ENCODE measurements at places on chromosomes 5 and 9.

- no peak overlapping the region for H3K4me3 ChIP-seq
- H3K27me3 ChIP-seq: peaks cover 55% of the 10 kb centered on the region
- no peaks in the 10 kb centered on the region for H3K4me1 ChIP-seq
- DNase-seq: no peak
These were observed 130.3 kb downstream of the FOXD1 start for GRCh38 chr5:73318308-73318719.

DNA sequence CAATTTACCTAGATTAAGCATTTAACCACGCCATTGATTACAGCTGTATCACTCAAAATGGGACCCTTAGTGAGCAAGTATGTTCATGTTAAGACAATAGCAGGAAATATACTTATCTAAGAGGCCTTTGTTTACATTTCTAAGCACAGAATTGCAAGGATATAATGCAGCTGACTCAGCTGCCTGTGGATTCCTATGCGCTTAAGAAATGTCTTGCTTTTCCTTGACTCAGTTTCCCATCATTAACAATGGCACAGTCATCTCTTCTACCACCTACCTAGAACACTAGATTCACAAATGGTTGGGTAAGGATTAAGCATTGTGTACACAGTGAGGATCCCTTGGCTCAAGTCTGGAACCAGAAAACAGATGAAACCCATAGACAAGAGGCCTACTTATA, 163.8 kb downstream of the TSSK1B start:
- H3K36me3 ChIP-seq: no peaks in the 10 kb centered on the region
- DNase-seq: no peak
- H3K27me3 ChIP-seq: no peaks in the 10 kb centered on the region
- H3K27ac ChIP-seq: no peak overlapping the region

GRCh38 chr9:78680196-78680595, 383.3 kb downstream of the PSAT1 start:
- no peaks in the 10 kb centered on the region for H3K36me3 ChIP-seq
- H3K27me3 ChIP-seq: no peaks in the 10 kb centered on the region
- no peak overlapping the region for H3K4me3 ChIP-seq
- DNase-seq: no peak
- H3K27ac ChIP-seq: no peak overlapping the region

GRCh38 chr5:141783947-141784296, 94.3 kb downstream of the PCDH1 start:
- DNase-seq: no peak
- no peak overlapping the region for H3K4me3 ChIP-seq
- no peaks in the 10 kb centered on the region for H3K36me3 ChIP-seq
- H3K27ac ChIP-seq: no peak overlapping the region

DNA sequence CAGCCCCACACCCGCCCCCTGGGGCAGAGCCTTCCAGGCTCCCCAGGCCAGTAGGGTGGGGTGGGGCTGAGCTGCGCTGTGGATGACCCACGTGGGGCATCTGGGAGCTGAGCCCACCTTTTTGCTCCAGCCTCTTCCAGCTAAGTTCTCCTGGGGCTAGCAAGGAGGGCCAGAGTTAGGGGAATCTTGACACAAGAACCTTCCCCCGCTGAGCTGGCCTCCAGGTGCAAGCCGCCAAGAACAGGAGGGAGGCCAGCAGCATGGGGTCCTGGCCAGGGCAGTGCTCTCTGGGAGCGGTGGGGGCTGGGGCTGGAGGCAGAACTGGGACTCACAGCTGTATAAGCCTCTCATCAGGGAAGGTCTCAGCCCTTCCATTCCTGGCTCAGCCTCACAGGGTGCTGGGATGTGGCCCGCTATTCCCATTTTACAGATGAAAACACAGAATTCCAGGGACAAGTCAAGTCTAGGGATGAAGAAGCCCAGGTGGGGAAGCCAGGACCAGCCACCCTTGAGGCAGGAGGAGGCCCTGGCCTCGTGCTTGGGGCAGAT, 21.5 kb downstream of the SARDH start:
- H3K27ac ChIP-seq: no peak overlapping the region
- peaks cover 3% of the 10 kb centered on the region for H3K4me1 ChIP-seq
- H3K27me3 ChIP-seq: no peaks in the 10 kb centered on the region
- peaks cover 3% of the 10 kb centered on the region for H3K36me3 ChIP-seq

DNA sequence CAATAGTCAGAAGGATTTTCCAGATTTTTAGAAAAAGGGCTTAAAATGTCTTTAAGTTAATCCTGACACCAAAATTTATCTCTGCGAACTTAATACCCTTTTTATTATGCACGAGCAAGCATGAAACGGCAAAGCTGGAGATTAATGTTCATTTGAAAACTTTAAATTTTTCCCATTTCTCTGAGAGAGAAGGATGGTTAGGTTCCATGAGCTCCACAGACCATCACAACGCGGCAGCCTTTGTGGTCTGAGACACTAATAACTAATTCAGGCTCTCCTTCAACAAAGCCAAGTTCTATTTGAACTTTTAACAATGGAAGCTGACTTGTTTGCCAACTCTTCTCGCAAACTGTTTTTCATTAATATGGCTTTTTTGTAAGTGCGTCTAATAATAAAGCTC, 94.7 kb downstream of the MYO10 start:
- no peak for DNase-seq
- no peak overlapping the region for H3K4me3 ChIP-seq
- no peaks in the 10 kb centered on the region for H3K36me3 ChIP-seq
- H3K27me3 ChIP-seq: peaks cover 15% of the 10 kb centered on the region
- no peak overlapping the region for H3K27ac ChIP-seq
- no peaks in the 10 kb centered on the region for H3K4me1 ChIP-seq
